NCI-H1930 (cell line): ENCODE measurements at places on chromosomes 12 and 14.

DNA sequence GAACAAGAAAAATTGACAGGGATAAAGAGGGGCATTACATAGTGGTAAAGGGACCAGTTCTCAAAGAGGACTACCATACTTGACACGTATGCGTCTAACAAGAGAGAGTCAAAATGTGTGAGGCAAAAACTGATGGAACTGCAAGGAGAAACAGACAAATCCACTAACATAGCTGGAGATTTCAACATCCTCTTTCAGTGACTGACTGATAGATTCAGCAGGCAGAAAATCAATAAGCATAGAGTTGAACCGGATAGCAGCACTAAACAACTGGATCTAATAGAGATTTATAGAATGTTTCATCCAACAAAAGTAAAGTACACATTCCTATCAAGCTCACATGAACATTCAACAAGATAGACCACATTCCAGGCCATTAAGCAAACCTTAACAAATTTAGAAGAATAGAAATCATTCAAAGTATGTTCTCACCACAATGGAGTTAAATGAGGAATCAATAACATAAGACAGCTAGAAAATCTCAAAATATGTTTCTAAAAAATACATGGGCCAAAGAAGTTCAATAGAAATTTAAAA is 16.1 kb upstream of the CRACR2A start:
- no peak for DNase-seq

- DNase-seq = no peak
These were observed 75.5 kb downstream of the SLC8A3 start for GRCh38 chr14:70113211-70113610.

DNA sequence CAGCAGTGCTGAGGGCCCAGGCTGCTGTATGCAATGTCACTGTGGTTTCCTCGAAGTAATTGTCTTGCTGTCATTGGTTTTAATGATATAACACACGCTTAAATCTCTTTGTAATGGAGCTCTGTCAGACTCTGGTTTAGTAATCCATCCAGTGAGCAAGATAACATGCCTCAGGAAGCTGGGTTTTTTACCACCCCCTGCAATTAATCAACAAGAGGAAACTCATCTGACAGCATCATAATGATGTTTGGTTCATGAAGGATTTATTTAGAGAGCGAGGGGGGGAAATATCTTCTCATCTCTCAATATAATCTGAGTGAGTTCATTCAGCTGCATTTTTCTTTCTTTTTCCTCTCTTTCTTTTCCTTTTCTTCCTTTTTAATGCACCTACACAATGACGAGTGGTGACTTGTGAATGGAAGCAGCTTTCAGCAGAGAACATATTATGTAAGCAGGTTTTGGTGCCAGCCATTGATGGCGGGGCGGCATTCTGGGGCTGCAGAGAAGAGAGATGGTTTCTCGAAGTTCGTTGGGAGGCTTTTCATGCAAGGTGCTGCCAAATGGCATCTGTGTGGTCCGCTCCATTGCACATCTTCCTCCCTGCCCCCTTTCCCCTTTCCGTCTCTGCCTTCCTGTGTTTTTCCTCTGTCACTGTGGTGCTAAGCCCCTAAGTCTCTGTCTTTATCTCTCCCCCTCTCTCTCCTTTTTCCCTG is 6.7 kb downstream of the RPH3A start:
- no peak for DNase-seq

DNA sequence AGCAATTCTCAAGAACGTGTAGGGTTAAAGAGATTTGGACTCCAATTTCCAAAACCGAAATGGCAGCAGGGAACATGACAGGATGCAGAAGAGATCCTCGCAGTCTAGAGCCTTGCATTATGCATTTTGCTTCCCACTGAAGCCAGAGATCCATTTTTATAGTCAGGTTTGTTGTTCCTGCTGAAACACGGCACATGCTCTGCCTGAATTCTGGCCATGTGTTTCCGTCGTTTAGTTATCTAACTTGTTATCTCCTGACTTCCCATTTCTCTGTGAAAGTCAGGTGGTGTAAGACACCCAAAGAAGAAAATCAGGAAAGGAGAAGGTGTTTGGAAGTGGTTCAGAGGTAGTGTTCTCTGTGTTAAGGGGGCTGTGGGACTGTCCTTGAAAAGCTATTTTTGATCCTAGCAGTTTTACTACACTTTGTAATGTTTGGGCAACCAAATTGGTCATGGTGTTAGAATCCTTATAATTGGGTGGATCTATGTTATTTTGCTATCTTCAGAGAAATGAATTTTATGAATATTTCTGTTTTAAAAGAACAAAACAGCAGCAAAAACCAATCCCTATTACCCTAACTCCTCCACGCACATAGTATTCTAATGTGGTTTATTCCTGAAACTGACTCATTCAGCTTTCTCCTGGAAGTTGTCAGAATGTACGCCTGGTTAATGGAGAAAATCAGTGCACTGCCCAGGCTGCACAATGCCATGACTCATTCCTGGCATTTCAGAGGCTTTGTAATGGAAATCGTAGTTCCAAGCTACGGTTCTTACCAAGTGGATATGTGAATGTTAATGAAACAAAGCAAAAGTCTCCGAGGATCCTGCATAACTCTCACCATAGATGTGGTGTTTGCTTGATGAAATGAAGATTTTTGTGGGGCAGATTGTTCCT is 110.1 kb downstream of the SAMD4A start:
- DNase-seq = no peak

DNA sequence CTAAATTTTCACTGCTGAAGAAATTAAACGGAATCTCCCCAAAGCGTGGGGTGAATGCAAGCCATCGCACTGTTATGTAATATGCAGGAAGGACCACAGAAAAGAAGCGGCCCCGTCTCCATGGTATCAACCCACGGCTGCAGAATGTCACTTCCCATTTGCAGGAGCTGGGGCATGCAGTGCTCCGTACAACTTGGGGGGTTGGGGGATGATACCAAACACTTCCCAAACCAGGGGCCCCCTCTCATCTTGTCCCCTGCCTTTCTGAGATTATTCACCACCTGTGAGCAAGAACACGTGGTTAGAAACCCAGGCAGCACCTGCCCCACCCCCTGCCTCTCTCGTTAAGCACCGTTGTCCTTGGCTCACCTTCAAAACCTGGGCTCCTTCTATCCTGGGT is 505.1 kb upstream of the TMEM132C start:
- no peak for DNase-seq

DNA sequence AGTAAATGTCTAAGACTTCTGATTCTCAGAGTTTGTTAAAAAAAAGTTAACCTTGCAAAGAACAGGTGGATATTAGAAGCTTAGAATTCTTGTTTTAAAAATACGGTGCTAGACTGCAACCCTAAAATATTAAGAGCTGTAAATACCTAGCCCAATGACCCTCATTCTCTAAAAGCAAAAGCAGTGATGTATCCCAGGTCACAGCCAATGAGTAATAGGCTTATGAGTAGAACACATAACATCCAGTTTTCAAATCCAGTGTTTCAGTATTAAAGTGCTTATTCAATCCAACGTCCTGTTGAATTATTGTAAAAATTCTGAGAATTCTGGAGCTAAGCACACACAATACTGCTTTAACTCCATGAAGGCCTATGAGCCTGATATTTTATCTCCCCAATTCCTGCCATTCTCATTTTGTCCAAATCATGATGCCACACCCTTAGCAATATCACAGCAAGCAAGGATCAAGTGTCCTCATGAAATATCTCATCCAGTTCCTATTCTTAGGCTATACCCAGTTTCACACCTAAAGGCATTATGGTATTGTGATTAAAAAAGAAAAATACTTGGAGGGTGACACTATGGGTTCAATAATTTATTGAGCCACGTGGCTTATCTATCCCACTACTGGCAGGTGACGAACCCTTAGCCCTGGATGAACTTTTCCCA is 15.3 kb upstream of the ARID4A start:
- DNase-seq = no peak

DNA sequence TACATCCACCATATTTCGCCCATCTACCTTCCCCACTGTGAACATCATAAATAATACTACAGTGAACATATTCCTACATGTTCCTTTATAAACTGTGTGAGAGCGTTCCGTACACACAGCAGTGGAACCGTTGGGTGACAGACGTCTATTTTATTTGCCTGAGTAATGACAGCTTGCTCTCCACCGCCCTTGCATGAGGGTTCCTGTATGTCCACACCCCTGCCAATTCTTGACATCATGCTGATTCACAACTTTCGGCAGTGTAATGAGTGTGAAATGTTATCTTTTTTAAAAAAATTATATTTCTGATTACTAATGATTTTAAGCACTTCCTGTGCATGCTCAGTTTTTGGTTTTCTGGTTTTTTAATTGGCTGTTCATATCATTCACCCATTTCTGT is 4.3 kb upstream of the RAD52 start:
- DNase-seq = no peak

- no peak for DNase-seq
These were observed 109.0 kb upstream of the SLC35F4 start for GRCh38 chr14:57974896-57975295.

GRCh38 chr12:63944586-63945228 is 100.2 kb downstream of the SRGAP1 start:
- no peak for DNase-seq

DNA sequence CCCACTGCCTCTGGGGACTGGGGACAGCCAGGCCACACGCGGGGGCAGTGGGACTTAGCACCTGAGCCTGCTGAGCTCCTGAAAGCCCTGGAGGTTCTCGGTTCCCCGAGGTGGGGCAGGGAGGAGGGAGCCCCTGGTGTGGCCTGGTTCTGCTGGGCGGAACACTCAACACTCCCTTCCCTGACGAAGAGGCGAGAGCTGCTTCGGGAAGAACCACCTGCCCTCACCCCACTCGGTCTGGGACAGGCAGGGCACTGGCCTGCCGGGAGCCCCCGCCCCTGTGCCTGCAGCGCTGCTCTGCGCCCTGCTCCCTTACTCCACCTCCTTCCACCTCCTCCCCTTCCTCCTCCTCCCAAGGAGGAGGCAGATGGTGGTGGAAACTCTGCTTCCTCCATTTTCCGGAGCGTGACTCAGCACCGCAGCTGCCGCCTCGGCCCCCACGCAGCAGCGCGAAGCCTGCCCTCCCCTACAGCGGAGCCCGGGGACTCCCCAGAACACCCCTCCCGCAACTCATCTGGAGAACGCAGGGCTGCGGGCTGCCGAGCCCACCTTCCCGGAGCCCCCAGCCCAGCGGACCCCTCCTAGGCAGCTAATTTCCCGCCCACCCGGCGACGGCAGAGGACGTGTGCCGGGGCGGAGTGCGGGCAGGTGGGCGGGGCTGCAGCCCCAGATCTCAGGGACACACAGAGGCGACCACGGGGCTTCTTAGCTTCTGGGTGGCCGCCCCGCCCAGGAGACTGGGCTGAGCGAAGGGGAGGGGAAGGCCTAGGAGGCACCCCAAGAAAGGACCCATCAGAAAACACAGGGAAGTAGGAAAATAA is 11.7 kb upstream of the INF2 start:
- no peak for DNase-seq

DNA sequence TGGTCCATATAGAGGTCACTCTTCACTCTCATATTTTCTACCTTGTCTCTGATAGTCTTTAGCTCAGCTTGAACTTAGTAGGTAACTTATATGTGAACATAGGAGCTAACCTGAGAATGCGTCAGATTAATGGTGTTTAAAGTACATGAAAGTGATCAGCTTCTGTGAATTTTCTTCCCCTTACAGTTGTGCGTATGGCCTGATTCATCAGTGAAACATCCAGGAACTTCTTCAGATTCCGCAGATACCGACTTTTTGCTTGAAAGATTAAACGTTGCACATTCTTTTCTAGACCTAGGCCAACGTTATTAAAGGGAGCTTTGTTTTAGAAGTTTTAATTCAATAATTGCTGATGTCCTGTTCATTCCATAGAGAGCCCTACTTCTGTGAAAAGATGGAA is 1945.1 kb upstream of the SEL1L start:
- no peak for DNase-seq

- DNase-seq = no peak
These were observed 554 bp downstream of the SPPL3 start for GRCh38 chr12:120903412-120904196.

GRCh38 chr12:1962051-1963020 is 41.9 kb downstream of the DCP1B start:
- DNase-seq = no peak

- DNase-seq = no peak
These were observed 9.1 kb upstream of the TBX3 start for GRCh38 chr12:114693059-114693531.

DNA sequence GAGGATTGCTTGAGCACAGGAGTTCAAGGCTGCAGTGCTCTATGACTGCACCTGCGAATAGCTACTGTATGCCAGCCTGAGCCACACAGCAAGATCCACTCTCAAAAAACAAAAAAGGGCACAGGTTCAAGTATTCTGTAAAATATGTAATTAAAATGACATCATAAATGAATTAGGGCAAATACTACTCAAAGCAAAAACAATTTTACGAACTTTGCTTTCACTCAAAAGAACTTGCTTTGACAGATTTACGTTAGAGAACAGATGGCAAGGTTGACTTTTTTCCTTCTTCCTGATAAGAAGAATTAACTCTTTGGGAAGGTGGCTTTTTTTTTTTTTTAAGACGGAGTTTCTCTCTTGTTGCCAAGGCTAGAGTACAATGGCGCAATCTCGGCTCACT is 44.0 kb upstream of the EAPP start:
- no peak for DNase-seq

DNA sequence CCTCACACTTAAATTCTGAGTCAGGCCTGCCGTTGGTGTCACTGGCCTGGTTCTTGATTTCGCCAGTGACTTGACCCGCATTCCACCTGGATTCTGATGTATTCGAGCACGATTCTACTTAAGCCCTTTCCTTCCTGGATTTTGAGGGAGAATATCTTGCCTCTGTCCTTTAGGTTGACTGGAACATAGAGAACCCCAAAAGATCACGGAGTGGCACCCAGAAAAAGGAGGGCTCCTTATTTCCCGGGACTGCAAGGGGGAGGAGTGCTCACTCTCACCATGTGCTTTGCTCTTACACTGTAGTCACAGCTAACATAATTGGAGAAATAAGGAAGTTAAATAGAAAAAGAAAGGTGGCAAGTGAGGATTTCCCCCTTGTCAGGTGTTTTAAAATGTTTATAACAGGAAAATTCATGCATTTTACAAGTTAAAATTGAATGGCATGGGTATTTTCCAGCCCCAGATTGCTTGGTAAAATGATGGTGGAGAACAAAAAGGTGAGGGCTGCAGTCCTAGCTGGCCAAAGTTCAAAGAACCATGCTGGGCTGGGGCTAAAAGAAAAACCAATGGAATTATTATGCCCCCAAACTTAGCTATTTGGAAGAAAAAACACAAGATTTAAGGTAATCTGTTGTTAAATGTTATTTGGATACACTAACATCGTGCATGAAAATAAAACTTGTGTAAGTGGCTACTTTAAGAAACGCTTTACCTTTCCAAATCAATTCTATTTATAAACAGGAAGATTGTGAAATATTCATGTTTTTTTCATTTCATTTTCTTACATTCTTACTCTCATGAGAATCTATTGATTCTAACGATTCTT is 8.9 kb downstream of the FOXA1 start:
- no peak for DNase-seq

- no peak for DNase-seq
These were observed 68.5 kb downstream of the BHLHE41 start for GRCh38 chr12:26056335-26056734.

GRCh38 chr14:89368490-89369477 is 48.2 kb downstream of the FOXN3 start:
- DNase-seq = no peak

DNA sequence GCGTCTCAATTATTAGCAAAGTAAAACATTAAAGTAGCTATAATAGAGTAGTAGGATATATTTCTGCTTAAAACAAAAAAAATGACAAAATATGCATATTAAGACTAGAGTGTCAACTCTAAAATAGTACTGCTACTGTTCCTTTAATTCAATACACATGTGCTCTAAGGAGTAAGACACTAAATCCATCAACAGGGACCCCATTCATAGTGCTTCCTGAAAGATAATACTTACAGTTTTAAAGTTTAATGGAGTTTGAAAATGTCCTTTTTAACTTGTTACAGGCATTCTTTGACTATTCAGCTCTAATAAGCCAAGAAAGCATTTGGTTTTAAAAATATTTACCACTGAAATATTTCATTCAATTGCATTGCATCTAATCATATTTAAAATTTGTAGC is 145.2 kb downstream of the ADAMTS20 start:
- no peak for DNase-seq
